Renal cortical epithelial cell (primary cell): ENCODE measurements at places on chromosomes 13 and 19. TPM values are rescaled to one million over a fixed set of nuclear protein-coding genes. Genes with fewer than 3 reads are reported as not detected.

APOC4 gene
- total RNA-seq: not detected in 2 replicates

STXBP2 gene
- total RNA-seq: 47.9 and 118 TPM in 2 replicates

SIGLEC10 gene
- not detected in 2 replicates for total RNA-seq

CTXN1 gene
- total RNA-seq: 18.6 and 41.4 TPM in 2 replicates

NOP53 gene
- 62.0 and 74.8 TPM in 2 replicates for total RNA-seq

FGF22 gene
- 0.10 TPM in 1 of 2 replicates, not detected in the other for total RNA-seq

HAUS5 gene
- total RNA-seq: 5.1 and 6.4 TPM in 2 replicates

KASH5 gene
- total RNA-seq: not detected in 2 replicates

TBXA2R gene
- 0.50 TPM in 1 of 2 replicates, not detected in the other for total RNA-seq

GCDH gene
- 23.4 and 36.5 TPM in 2 replicates for total RNA-seq

SCEL gene
- 4.6 and 255 TPM in 2 replicates for total RNA-seq

S1PR2 gene
- total RNA-seq: 3.0 and 3.3 TPM in 2 replicates
